ENCODE measurements at places on chromosomes 7 and 10.

- DNase-seq = no peak
These were observed 50.0 kb upstream of the HGF start for GRCh38 chr7:81819861-81820260.

DNA sequence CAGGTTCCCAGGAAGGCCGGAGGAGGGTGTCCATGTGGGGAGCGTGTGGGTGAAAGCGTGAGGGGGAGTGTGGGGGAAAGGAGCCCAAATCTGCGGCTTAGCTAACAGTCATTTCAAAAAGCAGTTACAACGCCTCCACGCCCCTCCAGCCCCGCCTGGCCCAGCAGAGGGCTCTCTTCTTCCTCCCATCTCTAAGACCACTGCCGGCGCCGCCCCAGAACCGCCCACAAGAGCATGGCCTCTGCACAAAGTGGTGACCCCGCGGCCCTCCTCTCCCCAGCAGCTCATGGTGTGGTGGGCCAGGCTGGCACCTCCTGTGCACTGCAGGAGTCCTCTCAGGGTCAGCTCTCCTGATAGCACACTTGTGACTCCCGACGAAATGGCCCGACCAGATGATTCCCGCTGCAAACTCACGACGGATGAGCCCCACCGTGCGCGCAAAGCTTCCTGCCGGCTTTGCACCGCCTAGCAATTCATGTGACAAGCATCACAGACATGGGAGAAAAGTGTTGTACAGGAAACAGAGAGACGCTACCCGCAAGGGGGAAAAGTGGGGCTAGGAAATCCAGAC, 12.4 kb upstream of the HUS1 start:
- no peak for DNase-seq

DNA sequence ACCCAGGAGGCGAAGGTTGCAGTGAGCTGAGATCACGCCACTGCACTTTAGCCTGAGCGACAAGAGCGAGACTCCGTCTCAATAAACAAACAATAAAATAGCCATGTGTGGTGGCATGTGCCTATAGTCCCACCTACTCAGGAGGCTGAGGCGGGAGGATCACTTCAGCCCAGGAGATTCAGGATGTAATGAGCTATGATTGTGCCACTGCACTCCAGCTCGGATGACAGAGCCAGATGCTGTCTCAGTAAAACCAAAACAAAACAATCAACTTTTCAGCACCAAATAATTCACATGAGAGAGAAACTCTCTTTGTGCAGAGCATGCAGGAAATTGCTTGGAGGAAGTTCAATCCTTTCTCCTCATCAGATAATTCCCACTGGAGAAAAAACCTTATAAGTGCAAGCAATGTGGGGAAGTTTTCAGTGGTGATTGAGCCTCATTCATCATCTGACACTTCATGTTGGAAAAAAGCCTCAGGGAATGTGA, 13.4 kb upstream of the FIS1 start:
- no peak for DNase-seq

DNA sequence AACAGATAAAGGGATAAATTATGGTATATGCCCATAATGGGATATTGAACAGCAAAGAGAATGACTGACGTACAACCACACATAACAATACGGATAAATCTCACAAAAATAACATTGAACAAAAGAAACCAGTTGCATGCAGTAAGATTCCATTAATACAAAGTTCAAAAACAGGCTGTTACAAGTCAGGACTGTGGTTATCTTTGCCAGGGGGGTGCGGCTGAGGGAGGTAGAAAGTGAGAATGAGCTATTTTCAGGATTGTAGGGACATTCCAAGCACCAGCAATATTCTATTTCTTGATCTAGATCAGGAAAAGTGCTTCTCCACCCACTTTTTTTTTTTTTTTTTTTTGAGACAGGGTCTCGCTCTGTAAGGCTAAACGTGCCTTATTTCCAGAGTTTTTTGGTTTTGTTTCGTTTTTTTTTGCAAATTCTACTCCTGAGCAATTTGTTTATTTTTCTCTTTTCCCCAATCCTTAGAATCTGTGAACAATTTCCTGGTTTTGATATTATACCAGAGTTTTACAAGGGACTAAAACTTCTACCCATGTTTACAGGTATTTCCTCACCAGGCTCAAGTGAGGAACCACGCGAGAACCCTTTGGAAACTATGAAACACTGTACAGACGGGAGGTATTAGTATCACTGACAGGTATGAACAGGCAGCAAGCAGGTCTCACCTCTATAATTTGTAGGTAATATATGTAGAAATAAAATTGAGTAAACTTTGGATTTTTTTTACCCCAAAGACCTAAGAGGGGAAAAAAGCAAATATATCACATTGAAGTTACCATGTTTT, 9.9 kb downstream of the SMURF1 start:
- DNase-seq = no peak

GRCh38 chr7:17620566-17620965, 319.7 kb downstream of the SNX13 start:
- no peak for DNase-seq

DNA sequence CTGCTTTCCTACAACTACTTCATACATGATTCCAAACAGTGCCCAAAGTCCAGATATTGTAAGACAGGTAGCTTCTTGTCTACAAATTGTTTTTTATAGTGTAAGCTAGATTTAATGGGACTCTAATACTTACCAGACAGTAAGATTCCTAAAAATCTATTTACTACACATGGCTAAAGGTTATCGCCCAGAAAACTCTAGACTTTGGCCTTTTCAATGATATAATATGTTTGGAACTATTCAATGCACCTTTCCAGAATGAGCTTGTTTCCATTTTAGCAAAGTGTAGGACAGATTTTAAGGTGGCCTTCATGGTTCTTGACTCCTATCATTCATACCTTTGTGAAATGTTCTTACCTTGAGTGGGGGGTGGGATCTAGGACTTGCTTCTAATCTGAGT, 951.0 kb downstream of the SORCS1 start:
- no peak for DNase-seq

DNA sequence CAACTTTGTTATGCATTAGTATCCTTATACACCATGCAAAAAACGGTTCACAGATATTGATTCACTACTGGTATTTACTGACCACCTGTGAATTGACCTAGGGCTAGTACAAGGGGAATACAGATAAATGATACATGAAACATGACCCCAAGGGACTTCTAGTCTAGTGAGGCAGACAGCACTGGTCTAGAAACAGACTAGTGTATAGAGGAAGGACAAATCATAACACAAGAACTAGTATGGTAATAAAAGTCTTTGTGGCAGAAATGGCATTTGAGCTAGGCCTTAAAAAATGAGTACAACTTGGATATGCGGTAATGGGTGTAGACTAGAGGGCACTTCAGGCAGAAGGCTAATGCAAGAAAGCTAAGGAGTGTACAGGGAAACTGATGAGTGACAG, 86.6 kb downstream of the SLC25A13 start:
- no peak for DNase-seq

DNA sequence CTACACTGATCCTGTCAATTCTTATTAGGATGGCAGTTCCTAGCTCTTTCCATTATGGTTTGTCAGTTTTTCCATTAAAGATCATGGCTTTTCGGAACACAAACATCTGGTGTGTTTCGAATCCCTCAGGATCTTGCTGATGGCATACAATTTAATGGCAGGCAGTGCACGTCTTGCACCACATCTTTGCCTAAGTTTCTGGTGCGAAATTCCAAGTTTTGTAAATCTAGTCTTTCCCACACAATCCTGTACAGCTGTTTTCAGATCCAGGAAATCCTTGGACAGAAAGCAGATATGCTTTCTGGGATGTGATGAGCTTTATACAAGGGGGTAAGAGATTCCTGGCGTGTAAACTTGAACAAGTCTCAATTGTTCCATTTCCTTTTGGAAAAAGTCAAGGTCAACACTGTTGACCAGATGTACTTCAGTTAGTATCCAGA, 224.3 kb upstream of the PHYHIPL start:
- no peak for DNase-seq

- DNase-seq = no peak
These were observed 216.8 kb upstream of the KLF6 start for GRCh38 chr10:4001811-4002210.

GRCh38 chr10:77855404-77856155, 71.0 kb downstream of the DLG5 start:
- DNase-seq = no peak

DNA sequence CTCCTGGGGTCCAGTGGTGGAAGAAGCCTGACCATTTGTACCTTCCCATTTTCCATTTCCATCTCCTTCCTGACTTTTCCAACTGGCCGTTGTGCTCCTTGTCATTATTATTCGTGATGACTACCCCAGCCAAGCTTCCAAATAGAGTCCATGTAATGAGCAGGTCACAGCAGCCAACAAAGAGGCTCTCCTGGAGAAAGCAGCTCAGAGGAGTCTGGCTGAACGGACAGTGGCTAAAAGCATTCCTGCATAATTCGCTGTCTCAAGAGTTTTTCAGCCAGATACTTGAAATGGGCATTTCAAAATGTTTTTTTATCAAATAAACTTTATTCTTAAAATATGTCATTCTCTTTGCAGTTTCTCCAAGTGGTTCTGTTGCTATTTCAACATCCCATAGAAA, 458.6 kb downstream of the INHBA start:
- DNase-seq = no peak

DNA sequence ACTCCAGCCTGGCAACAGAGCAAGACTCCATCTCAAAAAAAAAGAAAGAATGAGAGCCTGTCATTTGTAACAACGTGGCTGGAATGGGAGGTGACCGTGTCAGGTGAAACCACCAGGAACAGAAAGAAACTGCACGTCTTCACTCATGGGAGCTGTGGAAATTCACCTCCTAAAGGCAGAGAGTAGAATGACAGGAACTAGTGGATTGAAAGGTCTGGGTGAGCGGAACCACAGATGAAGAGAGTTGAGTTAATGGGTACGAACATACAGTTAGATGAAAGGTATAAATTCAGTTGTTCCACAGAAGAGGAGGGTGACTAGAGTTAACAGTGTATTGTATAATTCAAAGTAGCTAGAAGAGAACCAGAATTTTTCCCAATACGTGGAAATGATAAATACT, 78.6 kb downstream of the MAD1L1 start:
- no peak for DNase-seq

- no peak for DNase-seq
These were observed 302.2 kb downstream of the RPS24 start for GRCh38 chr10:78335691-78336401.

DNA sequence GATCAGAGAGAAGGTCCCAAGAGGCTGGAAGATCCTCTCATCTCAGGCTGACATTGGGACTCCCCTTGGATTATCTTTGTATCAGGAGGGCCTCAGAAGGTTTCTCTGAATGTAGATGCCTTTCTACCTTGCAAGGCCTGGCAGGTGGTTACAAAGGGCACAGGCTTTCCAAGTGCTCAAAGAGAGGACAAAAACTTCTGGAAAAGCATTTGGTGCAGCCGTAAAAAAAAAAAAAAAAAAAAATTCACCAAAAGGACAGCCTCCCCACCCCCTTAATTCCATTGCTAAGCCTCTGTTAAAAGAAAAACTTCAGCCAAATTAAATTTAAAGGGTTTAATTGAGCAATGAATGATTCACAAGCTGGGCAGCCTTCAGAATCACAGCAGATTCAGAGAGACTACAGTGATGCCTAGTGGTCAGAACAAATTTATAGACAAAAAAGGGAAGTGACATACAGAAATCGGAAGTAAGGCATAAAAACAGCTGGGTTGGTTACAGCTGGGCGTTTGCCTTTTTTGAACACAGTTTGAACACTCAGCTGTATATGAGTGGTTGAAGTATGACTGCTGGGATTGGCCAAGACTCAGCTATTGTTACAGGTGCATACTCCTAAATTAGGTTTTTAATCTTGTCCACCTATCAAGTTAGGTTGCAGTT, 42.5 kb upstream of the LRGUK start:
- no peak for DNase-seq

DNA sequence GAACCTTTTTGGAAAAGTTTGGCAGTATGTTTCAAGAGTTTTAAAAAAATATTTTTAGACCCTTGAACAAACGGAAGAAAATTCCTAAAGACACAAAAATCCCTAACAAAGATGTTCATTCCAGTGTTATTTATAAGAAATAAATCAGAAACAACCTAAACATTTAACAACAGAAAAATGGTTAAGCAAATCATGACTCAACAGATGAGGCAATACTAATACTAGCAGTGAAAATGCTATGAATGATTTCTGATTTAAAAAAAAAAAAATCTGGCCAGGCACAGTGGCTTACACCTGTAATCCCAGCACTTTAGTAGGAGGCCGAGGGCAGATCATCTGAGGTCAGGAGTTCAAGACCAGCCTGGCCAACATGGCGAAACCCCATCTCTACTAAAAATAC, 61.0 kb downstream of the ARHGAP12 start:
- DNase-seq = no peak

DNA sequence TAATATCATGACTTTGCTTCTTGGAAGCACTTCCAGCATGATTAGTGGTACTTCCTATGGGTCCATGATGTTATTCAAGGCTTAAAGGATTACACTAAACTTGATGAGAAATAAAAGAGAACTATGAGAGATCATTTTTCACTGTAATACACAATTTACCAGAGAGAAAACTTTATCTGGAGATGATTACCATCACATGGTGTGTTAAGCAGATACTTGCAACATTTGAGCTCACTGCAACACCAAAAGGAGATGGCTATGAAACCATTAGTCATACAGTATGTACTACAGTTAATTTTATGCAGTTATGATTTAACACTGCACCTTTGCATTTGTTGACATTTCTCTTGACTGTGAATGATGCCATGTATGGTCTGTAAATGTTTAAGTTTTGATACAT, 311.3 kb upstream of the AOAH start:
- DNase-seq = no peak

DNA sequence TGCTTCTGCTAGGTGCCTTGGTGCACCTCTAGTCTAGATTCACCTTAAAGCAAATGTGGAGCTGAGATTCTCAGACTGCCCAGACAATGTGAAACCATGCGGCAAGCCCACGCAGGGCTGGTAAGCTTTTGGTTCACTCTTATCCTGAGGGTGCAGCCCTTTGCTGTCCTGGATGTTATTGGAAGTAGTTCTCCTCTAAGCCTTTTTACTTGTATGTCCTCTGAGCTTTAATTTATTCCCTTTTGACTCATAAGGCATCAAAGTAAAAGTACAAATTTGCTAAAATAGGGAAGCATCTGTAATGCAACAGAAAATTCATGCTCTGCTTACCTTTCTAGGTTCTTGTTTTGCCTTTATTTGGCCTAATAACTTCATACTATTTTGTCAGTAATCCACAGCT, 186.8 kb downstream of the MACC1 start:
- no peak for DNase-seq

DNA sequence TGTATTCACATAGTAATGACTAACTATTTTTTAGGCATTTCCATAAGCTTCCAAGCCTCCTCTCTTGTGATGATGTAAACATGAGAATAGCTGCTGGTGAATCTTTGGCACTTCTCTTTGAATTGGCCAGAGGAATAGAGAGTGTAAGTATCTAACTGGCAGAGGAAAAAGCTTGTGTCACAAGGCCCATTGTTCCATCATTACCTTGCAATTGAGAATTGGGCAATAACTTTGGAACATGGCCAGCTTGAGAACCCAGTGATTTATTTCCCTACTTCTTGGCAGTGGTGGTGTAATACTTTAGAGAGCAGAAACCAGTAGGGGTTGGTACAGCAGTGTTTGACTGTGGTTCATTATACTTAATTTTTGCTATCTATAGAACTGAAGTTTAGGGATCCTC, 12.0 kb downstream of the IFRD1 start:
- no peak for DNase-seq

Measured in Jurkat, Clone E6-1 (cell line).